MCF 10A (cell line): ENCODE measurements at places on chromosomes 2 and 18.
A peak's percentile ranks its signal among the peaks of the same experiment; 100 is the strongest.

DNA sequence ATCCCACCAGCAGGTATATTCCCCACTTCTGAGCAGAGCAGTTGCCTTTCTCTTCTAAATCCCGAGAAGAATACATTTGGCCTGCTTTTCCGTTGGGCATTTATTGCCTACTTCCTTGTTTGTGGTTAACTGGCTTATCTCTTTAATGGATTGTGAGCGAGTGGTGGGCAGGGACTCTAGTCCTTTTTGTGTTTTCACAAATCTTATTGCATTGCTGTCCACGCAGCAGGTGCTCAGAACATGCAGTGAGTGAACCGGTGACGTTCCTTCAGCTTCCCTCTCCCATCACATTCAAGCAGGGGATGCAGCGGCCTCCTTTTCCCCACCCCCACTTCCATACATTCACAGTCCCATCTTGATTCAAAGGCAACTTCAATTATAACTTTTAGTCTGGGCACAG, 28.9 kb upstream of the GAREM2 start:
- DNase-seq, result no peak

GRCh38 chr2:60500861-60501260, 52.6 kb downstream of the BCL11A start:
- DNase-seq, result no peak

DNA sequence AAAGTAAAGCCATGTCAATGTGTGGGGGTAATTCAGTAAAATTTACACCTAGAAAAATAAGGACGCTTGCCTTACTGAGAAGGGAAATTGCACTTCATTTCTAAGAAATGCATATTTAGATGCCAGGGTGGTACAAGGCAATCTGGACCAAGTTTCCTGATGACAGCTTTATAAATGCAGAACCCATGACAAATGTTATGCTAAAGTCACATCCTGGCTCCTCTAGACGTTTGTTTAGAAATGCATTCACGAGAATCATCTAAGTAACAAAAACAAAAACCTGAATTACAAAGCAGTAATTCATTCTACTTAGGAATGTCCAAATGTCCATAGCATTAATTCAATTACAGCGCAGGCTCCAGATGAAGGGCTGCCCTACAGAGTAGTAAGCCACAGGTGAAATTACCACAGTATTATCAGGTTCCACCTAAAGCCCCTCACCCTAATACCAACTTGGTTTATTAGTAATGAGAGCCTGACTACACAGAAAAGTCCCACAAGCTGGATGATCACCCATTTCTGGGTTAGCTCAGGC, 49.8 kb downstream of the REV1 start:
- no peak for DNase-seq

GRCh38 chr18:39773646-39774045, 2181.4 kb upstream of the PIK3C3 start:
- DNase-seq, result no peak

- peak; percentile 58 for DNase-seq
Observed at GRCh38 chr2:119837759-119838158, 78.0 kb downstream of the PTPN4 start.

- no peak for DNase-seq
Observed at GRCh38 chr2:126678269-126679065, 22.5 kb downstream of the GYPC start.

GRCh38 chr2:74789271-74789670, 44.7 kb upstream of the HK2 start:
- DNase-seq, result no peak

DNA sequence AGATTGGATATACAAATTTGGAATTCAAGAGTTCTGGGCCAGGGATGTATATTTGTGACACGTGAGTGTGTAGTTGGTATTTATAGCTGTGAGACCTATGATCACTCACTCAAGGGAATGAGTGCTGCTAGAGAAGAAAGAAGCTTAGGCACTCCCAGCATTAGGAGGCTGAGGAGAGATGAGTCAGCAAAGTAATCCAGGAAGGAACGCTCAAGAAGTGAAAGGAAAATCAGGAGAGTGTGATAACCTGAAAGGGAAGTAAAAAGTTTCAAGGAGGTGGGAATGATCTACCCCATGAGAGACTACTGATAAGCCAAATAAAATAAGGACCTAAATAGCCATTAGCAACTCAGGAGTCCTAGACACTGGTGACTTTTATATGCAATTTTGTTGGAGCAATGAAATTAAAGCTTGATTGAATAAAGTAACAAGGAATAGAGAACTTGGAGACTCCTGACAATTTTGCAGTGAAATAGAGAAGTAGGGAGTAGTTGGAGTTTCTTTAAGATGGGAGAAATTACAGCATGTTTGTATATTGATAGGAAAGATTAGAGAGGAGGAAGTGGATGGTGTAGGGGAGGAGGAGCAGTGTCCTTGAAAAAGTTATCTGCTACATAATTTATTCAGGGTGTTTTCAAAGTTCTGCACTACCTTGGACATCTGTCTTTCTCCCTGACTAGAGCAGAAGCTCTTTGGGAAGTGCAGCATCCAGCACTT, 89.9 kb downstream of the UBE2E3 start:
- peak; percentile 73 for DNase-seq

DNA sequence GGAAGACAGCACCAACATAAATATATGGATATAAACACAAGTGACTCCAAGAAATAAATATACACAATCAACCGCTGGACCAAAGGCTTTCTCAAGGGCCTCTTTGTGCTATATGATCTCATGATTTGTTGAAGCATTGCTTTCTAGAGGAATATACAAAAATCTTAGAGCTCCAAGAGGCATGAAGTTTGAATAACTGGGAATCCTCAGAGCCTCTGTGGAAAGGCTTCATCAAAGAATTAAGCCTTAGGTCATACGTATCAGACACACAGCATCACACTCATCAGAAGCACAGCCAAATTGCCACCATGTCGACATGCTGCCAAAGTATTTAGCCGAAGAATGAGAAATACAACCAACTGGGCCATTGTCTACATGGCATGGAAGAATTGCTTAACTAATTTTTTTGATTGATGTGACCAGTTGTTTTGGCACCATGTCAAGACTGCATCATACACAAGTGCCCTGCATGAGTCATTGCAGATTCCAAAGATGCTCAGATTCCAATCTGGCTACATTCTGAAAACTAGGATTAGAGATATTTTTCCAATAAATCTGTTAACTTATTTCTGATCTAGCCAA, 860.6 kb upstream of the ZEB2 start:
- DNase-seq, result peak; percentile 96

DNA sequence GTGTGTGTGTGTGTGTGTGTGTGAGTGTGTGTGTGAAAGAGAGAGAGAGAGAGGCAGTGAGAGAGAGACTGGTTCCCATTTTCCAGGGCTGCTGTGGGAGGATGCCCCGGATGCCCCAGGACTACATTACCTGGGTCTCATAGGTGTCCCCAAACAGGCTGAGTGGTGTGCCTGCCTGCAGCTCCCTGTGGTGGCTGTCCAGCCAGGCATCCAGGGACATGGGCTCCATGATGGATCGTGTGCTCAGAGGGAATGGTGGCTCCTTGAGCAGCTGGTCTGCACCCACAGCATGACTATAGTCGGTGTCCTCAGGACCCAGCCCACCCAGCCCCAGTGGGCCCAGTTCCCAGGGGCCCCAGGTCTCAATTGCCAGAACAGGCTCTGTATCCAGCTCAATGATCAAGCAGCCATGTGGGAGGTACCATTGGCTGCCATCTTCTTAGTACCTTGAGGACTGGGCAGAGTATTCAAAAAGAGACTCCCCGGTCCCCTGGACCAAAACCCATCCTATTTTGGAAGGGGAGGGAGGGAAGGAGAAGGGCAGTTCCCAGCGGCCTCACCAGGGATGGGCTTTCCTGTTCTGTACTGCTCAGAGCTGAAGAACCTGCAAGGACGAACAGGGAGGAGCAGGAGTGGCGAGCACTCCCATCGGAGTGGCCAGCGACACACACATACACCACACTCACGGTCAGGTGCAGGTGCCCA, 5.8 kb upstream of the OXER1 start:
- DNase-seq, result no peak

DNA sequence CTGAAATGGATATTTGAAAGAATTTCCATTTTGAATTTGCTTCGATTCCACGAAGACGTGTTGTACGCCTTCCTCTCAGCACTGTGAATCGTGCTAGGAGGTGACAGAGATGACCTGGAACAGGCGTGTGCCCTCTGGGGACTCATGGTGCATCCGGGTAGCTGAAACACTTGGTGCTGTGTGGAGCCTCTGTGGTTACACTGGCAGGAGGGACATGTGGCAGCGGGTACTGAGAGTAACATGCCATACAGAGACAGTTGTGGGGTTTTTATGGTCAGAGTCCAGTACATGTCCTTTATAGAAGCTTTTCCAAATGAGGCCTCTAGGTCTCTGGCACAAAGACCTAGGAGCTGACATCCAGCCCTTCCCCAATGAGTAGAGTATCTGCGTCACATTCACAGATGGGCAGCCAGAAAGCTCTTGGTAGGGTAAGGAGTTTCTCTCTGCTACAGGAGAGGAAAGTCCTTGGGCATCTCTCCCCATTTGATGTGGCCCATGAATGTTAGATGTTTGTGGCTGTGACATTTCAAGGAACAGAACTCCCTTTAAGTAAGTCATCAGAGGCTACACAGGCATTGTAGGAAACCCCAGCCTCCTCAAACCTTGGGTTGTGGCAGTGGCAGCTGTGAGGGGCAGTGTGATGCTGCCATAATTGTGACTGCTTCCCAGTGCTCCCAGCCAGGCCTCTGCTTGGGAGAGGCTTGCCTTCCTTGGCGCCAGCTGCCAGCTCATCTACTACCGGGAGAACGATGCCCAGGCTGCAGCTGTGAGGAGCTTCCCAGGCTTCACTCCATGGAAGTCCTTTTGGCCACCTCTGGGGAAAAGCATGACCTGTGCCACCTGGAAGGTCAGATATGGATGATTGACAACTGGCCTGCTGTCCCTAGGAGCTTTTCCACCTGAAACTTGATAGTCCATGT, 80.6 kb downstream of the ACOXL start:
- DNase-seq, result no peak

DNA sequence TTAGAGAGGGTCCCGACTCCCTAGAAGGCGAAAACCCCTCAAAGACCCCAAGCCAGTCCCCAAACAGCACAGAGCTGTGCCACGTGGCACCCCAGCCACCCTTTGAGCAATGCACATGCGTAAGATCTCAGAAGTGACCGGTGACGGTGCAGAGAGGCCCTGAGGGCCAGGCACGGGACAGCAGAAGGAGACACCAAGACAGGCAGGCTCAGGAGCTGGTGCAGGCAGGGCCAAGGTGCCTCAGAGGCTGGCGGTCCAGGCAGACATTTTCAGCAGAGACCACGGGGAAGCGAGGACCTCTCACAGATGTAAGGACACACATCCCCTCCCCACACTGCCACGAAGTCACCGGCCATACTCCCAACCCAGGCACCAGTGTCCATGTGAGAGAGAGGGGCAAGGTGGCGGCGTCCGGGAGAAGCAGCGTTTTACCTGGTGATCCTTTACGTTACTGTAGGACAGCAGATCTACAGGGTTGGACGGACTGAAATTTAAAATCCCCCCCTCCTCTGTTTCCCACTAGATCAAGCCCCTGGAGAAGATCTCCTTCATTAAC, 2.0 kb upstream of the RAB17 start:
- DNase-seq, result no peak

DNA sequence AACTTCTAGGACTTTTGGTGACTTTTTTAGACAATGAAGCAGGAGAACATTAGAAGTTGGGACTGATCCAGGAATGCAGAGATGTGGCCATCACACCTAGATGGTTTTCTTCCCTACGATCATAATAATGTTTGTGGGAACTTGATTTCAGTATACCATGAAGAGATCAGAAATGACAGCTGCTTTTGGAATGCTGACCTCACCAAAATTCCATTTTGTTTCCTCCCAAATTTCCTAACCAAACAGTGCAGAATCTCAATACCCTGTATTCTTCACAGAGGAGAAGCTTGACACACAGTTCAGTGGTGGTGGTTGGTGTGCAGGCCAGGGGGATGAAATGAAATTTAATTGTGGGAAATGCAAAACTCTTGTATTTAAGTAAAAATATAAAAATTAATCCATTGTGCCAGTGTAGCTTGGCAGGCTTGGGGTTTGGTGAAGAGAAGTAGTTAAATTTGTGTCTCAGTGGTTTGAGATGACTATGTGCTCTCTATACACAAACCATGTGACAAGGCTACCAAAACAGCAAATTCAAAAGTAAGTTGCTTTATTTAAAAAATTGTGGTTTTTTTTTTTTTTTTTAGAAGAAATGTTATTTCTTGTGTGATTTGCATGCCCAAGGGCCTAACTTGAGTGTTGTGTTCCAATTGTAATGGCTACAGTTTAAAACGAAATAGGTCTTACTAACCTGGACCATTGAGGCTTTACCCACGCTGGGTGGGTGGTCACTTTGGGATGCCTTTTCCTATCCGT, 252.4 kb downstream of the LPIN1 start:
- DNase-seq, result no peak

DNA sequence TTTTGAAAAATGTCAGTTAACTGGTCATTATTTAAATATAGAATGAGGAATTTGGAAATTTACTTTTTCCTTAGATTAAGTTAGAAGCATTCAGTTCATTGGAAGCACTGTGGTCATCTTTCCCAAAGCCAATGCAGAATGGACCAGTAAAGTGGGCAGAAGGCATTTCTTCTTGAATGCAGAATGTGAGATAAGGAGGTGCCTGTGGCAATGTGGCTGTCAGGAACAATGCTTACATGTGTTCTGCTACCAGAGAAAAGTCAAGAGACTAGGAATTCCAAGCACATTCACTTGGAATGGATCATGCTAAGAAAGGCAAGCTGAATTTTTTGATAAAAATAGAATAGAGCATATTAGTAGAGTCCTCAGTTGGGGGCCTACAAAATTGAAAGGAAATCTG, 295.0 kb upstream of the KCNH7 start:
- no peak for DNase-seq

GRCh38 chr2:55419233-55419678, 400 bp downstream of the CCDC88A start:
- peak; percentile 60 for DNase-seq

GRCh38 chr2:165697748-165698443, 96.2 kb downstream of the GALNT3 start:
- DNase-seq, result no peak

GRCh38 chr18:32271672-32272208, 81.9 kb downstream of the MEP1B start:
- DNase-seq, result peak; percentile 57

DNA sequence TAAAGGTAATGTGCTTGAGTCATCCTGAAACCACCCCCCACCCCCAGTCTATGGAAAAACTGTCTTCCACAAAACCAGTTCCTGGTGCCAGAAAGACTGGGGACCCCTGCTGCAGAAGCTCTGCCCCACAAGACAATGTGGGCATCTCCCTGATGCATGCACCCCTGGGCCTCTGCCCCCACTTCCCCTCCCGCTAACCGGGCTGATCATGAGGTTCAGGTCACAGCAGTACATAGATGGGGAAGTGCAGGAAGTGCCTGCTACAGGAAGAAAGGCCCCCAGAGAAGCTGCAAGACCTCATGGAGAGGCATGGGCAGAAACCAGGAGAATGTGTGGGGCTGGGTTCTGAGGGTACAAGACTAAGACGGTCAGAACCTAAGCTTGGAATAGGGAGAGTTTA, 243.4 kb upstream of the ID2 start:
- DNase-seq, result no peak

- peak; percentile 94 for DNase-seq
Observed at GRCh38 chr18:6741232-6741663, 11.7 kb downstream of the ARHGAP28 start.

- peak; percentile 21 for DNase-seq
Observed at GRCh38 chr2:152730591-152731333, 12.3 kb downstream of the ARL6IP6 start.
